ENCODE measurements at places on chromosomes 1 and 21.

GRCh38 chr1:14498839-14499238 is 99.6 kb upstream of the KAZN start:
- no peak for DNase-seq

GRCh38 chr1:119368554-119368953 is at the start of gene HAO2:
Gene HAO2, plus strand, starts transcription at chr1:119368785. Its CDS starts 12,301 bp downstream, at chr1:119381086.
- no peak for DNase-seq

DNA sequence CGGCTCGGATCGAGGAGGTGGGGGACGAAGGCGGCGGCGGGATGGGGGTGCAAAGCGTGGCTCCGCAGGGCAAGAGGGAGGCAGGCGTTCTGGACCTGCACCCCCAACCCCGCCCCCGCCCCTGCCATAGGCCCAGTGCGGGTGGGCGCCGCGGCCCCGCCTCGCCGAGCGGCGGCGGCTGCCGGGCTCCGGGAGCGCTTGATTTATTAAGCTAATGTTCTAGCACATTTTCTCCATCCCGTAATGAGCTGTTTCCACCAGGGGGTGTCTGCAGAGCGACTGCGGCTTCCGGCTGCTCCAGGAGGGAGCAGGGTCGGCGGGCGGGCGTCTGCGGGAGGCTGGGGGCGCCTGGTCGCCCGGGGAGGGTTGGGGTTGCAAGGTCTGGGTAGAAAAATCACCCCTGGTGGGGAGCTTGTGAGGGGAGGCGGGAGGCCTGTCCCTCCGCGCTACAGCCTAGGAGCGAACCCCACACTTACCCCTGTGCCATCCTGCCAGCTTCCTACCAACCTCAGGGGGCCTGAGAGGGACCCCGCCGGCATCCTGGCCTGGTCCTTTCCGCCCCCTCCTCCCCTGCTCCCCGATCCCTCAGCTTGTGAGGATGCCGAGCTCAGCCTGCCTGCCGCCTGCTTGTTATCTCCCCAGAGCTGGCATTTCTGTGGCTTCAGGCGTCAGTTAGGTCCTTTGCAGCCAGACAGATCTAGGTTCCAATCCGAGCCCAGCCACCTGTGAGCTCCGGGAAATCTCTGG is 48.5 kb upstream of the ACOT11 start:
- DNase-seq = no peak

DNA sequence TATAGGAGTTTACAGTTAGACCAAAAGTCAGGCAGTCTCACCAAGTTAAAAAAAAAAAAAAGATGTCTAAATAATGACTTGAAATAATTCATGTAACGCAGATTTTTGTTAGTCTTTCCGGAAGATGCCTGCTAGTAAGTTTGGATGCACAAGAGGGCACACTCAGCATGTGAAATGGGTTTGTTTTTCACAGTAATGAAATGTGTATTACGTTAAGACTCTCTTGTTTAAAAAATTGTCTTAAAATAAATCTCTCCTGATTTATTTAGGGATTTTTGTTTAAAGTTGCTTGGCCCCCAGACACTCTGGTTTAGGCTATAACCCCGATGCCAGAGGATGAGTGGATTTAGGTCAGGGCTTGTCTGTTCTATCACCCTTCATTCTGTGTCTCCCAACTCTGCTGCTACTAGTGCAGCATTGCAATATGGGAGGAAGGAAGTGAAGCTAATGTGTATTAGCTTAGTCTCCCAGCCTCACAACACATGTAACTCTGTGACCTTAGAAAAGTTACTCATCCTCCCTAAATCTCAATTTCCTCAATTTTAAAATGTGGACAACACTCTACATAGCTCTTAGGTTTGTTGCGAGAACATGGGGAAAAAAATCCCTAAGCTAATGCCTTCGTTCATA is 25.7 kb downstream of the CTH start:
- DNase-seq = no peak

DNA sequence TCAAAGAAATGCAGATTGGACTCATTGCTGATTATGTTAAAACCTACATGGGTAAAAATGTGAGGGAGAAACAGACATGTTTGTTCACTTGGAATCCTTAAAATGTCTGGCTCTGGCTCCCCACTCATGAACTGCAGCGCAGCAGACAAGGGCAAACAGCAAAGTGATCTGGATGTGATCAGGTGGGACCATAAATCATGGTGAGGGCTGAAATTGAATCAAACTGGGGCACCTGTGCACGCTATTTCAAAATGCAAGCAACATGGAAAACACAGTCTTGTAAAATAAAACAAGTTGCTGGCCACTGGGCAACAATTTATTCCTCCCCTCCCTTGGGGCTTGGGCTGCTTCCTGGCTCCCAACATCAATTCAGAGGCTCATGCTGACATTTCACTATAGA is 373.4 kb downstream of the SEC16B start:
- DNase-seq = no peak

DNA sequence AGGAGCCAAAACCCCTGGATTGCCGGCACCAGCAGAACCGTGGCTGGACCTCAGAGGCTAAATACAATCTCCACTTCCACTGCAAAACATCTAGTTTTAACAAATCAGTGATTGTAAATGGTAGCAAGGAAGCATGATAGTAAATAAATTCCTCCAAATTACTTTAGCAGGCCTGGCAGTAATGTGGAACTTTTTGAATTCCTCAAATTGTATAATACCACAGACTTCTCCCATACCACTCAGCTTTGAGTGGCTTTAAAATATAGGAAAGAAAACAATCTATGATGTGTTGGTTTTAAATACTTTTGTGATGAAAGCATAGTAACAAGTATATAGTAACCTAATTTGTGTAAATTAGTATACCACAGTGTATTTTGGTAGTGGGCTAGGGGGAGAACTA is 34.1 kb downstream of the NIBAN1 start:
- DNase-seq = no peak

DNA sequence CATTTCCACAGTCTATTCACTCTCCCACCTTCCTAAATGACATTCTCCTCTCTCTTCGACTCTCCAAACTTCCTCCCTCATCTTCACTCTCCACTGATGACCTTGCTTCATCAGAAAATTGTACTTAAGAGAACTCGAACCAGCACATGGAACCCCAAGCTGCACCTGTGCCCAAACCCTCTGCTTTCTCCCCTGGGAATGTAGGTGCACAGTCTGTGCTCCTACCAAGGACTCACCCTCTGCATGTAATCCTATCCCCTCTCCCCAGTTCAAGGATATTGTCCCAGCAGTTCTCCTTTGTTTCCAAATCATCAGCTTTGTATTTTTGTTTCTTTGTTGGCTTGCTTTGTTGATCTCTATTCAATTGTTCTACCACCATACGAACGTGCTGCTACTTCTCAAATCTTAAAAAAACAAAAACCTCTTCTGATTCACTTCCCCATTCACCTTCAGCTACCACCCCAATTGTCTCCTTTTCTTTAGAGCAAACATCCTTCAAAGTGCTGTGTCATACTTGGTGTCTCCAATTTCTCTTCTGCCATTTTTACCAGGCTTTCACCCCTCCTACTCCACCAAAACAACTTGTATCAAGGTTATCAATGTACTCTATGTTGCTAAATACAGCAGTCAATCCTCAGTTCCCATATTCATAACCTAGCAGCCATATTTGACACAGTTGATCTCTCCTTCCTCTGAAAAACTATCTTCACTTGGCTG is 26.8 kb downstream of the RAB3B start:
- no peak for DNase-seq

- no peak for DNase-seq
These were observed 7.9 kb downstream of the GPR3 start for GRCh38 chr1:27400082-27400962.

DNA sequence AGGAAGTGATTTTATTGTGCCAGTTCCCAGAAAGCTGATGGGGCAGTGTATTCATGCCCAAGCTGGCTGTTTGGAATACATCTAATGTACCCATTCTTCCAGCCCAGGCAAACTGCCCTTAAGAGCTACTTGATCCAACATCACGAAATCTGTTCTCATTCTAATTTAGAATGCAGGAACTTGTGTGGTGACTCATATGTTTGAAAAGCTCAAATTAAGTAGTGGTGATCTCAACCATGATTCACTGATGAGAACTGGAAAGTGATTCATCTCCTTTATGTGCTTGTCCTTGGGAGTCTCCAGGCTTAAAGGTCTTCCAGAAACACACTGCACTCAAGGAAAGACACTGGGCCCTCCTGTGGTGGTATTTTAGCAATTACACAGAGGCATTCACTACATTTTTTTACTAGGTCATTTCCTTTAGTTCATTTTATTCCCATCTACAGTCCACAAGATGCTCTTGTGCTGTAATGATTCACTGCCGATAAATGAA is 65.4 kb downstream of the RPE65 start:
- DNase-seq = no peak

- DNase-seq = no peak
These were observed 16.2 kb downstream of the KYAT3 start for GRCh38 chr1:88976235-88976634.

- no peak for DNase-seq
These were observed 172.4 kb downstream of the VPS13D start for GRCh38 chr1:12402159-12402673.

DNA sequence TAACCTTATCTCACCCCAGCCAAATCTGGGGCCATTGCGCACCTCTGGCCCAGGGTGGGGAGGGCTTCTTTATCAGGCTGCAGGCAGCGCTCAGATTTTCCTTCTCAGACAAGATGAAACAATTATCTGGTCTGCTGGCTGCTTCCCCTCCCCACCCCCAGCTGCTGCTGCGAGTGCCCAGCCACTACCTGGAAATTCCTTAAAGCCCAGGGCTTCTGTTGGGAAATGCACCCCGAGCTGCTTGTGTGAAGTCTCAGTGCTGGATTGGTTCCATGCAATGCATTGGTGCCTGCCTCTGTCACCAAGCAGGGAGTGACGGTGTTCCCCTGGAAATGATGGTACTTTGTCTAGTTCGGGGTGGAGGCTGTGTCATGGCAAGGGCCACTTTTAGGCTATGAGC is 18.5 kb upstream of the ACTL8 start:
- no peak for DNase-seq

- no peak for DNase-seq
These were observed 31.7 kb downstream of the ATP1A1 start for GRCh38 chr1:116404699-116405098.

DNA sequence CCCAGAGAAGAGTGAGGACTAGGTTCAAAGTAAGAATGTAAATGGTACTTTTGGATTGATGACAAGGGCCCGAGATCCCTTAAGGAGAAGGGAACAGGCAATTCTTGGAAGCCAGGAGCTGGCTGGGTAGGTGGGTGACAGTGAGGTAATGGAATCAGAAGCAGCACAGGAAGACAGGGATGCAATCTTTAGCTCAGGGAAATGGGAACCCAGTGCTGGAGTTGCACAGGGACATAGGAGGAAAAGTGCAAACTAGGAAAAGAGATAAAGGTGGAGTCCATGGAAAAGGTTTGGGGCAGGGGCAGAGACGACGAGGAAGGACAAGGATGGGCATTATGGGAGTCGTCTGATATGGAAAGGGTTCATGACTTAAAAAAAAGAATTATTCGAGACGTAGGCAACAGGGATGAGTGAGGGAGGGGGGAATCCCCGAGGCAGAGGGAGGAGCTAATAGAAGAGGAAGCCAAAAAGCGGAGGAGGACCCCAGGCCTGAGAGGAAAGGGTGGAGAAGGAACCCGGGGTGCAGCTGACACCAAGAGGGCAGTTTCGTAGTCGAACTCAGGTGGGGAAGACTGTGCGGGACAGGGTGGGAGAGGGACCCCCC is 495 bp downstream of the PI4KB start:
- DNase-seq = peak; percentile 40

DNA sequence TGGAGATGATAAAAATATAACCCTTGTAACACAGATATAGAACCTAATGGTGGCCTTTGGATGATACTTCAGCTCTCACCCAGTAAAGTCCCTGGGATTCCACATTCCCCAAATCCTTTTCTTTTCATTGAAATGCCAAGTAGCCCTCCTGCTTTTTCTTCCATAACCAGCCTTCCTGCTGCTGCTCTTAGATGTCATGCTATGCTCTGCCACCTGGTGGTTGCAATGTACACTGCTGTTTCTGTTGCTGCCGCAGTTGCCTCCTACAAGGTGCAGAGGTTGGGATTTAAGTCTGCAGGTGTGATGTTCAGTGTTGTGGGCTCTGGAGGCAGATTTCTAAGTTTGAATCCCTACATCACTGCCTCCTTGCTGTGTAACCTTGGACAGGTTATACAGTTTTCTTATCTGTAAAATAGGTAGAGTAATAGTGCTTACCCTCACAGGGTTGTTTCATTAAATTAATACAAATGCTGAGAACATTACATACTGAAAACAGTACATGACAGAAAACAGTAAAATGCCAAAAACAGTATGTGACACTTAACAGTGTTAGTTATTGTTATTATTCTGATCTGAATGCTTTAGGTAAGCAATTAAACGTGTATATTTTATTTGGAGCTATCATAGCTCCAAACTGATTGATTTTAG is 64.3 kb downstream of the CAMSAP2 start:
- peak; percentile 72 for DNase-seq

DNA sequence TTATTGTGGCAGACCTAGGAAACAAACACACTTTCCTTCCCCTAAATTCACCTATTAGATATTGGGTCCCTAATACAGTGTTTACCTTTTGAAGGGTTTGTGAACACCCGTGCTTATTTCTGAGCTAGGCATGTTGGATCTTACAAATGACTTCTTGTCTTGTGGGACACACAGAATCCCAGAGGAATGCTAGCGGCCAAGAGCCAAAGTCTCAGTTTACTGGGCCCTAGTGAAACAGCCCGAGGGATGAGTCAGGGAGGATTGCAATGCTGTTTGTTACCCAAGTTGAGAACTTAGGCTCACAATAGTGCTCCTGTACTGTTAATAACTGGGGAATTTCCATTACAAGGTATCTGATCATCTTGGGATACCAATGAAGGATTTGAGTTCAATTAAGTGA is 100.1 kb upstream of the AKT3 start:
- no peak for DNase-seq

- DNase-seq = no peak
These were observed 40.2 kb downstream of the FOXD2 start for GRCh38 chr1:47478090-47478489.

DNA sequence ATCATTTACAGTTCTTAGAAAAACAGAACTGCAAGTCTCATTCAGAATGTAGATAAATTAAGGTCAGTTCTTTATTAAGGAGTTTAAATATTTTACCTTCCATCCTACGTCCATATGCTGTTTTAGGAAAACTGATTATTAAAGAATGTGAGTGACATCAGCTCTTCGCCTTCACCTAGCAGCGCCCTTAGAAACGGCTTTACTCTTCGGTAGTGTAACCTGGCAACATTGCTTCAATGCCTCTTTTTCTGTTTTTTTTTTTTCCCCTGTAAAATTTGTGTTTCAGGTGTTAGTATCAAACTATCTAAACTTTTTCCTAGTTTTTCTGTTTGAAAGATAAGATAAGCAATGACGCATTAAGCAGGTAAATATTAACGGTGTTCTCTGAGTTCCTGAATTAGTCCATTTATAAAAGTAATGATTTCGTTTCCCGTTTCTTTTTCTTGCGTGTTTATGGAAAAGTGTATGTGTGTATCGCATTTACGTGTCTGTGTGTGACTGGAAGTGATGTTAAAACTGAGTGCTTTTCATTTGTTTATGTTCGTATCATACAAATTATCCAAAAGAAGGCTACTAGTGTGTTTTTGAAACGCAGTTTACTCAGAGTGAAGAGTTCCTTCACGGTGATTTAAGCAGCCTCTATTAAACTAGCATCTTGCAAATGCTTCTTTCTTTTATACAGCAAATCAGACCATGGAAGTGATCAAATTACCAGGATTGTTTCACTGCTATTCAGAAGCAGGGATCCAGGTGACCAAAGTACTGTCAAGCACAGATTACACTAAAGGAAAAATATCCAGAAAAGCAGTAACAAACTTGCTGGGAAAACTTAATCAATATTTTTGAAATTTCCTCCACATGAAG is 139.0 kb downstream of the SDCCAG8 start:
- DNase-seq = no peak

- no peak for DNase-seq
These were observed 64.2 kb upstream of the SLC22A15 start for GRCh38 chr1:115912116-115912515.

GRCh38 chr1:155022136-155022926 is 11.2 kb downstream of the DCST2 start:
- no peak for DNase-seq

Measured in T-helper 2 cell (primary cell).